Erythroblast (primary cell): ENCODE measurements at places on chromosomes 11 and 22.

DNA sequence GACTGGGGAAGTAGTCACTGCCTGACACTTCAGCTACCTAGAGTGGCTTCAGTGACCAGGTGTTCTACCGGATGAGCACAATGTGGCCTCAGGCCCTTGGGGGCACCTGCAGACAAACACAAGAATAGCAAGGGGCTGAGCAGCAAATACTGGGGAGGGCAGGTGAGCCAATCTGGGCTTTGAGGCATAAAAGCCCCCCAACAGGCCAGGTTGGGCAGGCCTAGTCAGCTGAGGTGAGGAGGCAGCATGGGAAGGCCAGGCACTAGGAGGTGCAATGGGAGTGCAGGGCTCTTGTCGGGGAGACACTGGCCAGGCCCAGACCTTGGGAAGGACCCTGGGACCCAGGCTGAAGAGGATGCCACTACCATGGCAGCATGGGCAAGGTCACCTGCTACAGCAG lies 9.0 kb downstream of the UFD1 start:
- DNase-seq, result no peak

- no peak for DNase-seq
Measured at GRCh38 chr11:12794576-12795230, 120.5 kb downstream of the TEAD1 start.

- DNase-seq, result no peak
Measured at GRCh38 chr22:41648432-41648831, 27.3 kb downstream of the XRCC6 start.

DNA sequence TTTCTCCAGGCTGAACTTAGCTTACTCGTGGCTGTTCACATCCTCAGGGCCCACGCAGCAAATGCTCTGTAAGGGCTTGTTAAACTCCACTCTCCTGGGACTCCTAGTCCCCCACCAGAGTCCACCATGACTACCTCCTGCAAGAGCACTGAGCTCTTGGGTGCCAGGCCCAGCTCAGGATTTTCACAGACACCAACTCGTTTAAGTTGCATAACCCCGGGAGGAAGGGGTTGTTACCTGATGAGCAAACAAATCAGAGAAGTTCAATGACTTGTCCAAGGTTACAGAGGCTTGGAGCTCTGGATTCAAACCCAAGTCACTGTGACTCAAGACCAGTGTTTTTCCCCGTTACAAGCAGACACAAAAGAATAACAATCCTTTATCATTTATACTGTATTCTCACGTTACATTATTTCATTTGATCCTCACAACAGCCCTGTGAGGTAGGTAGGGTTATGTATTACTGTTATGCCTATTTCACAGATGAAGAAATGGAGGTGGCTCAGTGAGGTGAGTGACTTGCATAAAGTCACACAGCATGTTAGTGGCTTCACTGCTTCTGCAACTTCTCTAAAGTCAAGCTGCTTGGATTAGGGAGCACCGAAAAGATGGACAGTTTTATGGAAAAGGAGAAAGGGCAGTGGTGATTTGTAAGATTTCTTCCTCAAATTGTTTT lies 17.4 kb downstream of the KCTD21 start:
- DNase-seq, result no peak

GRCh38 chr22:44032126-44032730 lies 8.1 kb downstream of the PARVB start:
- no peak for DNase-seq

DNA sequence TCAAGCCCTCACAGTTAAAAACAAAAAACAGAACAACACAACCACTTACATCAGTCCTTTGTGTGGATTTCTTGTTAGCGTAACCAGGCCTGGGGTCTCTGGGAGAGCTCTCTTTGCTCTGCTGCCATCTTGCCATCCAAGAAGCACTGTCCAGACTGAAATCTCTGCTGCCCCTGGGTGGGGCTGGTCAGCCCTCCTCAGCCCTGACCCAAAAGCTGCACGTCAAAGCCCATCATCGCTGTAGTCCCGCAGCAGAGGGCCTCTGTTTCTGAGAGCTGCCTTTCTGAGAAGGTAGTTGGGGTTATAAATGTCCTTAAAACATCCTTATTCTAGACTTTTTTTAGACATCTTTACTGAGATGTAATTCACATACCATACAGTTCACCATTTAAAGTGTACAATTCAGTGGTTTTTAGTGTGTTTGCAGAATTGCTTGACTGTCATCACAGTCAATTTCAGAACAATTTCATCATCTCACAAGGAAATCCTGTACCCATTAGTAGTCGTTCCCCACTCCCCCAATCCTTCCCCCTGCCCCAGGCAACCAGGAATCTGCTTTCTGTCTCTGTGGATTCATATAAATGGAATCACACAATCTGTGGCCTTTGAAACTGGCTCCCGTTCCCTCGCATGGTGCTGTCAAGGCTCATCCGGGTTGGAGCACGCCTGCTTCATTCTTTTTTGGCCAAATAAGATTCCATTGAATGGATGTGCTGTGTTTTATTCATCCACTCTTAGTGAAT lies 94.9 kb downstream of the TBC1D22A start:
- no peak for DNase-seq

DNA sequence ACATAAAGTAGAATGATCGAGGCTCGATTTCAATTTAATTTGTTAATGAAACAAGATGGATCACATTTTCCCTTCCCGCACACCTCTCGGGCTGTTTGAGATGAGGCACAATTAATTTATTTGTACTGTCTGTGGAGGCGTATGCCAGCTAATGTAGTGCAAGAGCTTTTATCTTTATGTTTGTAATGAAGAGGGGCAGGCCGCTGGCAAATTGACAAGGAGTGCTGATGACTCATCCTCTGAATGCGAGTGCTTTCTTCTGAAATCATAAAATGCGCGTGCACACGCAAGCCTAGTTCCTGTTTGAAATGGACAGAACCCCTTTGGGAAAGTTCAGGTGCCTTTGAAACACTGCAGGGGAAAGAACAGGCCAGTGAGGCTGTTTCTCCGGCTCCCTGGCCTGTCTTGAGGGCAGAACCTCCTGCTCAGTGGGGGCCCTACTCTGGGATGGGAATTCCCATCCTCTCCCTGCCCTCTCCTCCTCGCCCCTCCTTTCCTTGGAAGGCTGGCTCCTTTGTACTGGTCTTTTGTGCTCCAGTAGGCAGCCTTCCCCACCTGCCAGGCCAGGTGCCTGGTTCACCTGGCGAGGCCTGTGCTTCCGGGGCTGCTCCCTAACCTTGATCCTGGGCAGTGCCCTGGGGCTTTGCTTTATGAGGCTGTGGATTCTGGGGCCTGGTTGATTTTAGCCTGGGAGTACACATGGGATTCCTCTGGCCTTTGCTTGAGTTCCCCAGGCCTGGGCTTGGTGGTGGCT lies 50.3 kb downstream of the TEAD1 start:
- peak; percentile 82 for DNase-seq

DNA sequence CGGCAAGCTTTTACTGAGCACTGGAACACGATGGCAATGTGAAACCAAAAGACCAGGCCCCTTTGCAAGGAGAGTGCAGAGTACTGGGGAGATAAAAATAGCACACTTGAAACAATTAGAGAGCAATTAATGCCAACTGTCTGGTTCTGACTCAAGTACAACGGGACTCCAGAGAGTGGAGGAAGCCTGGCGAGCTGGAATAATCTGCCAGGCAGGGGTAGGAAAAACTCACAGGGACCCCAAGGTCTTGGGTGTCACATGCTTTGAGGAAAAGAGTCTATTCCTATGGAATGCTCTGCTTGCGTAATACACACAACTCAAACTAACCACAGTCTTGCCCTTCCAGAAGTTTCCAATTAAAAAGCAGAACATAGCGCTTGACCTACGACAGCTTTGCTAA lies 113.0 kb upstream of the CLMP start:
- DNase-seq, result no peak

- peak; percentile 71 for DNase-seq
Measured at GRCh38 chr11:10900681-10901415, 43.0 kb upstream of the ZBED5 start.
